ENCODE measurements at places on chromosomes 5 and 9.

GRCh38 chr5:35456506-35456905 is 161.2 kb upstream of the SPEF2 start:
- no peak for DNase-seq

DNA sequence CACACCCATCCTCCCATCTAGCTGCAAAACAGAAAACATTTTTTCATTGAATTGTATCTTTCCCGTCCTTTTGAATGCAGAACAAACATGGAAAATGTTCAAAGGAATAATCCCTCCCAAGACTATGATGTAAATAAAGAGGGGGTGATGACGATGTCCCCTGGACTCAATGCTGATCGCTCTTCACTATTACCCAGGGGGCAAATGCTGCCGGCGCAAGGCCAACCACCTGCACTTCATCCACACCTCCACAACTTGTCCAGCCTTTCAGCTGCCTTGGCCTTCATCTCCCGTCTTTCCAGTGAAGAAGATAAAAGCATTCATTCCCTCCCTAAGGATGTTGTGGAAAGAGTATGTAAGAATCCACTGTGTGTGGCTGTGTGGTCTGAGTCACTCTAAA is 240.3 kb downstream of the AGTPBP1 start:
- no peak for DNase-seq

GRCh38 chr9:3874449-3875360 is 348.9 kb upstream of the RFX3 start:
- no peak for DNase-seq

GRCh38 chr9:113558632-113559502 is 95.3 kb downstream of the RGS3 start:
- DNase-seq: peak; percentile 62

GRCh38 chr5:91433861-91434260 is 50.7 kb upstream of the ARRDC3 start:
- no peak for DNase-seq

GRCh38 chr5:170109059-170110031 is 3.6 kb downstream of the FOXI1 start:
- DNase-seq: no peak

GRCh38 chr5:51345106-51345505 is 38.1 kb upstream of the ISL1 start:
- no peak for DNase-seq

DNA sequence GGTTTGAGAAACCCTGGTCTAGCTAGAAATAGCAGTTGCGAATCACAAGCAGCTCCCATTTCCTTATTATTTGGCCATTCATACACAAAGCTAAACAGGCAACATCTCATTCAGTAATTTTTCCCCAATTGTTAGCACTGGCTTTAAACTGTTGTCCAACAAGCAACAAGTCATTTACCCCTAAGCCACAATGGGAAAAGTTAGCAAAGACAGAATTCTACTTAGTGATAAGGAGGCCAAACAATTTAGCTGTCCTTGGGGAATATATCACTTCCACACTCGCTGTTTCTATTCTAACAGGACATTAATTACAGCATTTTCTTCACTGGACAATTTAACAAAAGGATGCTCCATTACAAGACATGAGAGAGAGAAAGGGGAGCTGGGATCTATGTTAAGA is 2.8 kb downstream of the MYO10 start:
- DNase-seq: no peak

GRCh38 chr5:128426090-128426534 is 111.9 kb downstream of the FBN2 start:
- no peak for DNase-seq
